CD4-positive, alpha-beta T cell treated with Interleukin-2 at 100 ng/mL for 4 hours (primary cell): ENCODE measurements at places on chromosomes 1 and 21.

- no peak for DNase-seq
Observed at GRCh38 chr1:186943891-186944686, 115.3 kb downstream of the PLA2G4A start.

- no peak for DNase-seq
Observed at GRCh38 chr1:200901350-200901749, 6.7 kb downstream of the INAVA start.

DNA sequence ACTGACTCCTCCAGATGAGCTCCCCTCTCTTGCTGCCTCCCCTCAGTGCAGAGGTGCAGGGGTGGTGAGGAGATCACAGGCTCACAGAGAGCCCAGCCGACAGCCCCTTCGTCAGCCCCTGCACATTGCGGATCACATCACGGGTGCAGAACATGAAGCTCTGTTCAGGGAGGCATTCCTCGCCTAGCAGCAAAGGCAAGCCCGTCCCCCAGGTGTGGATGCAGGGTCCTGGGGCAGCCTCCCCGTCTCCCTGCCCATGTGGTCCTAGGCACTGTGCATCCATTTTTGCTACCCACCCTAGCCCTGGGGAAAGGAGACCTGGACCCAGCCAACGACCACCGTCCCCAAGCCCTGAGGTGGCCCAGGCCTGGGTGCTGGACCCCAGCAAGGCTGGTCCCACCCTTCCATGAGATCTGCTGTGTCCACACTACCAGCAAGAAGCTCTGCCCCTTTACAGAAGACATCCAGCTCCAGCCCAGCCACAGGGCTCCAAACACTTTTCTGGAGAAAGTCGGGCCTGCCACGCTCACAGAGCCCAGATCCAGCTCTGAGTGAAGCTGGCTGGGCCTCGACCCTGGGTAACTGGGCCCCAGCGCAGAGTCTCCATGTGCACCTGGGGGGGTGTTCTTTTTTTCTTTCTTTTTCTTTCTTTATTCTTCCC is 248.7 kb downstream of the NPHP4 start:
- DNase-seq, result no peak

DNA sequence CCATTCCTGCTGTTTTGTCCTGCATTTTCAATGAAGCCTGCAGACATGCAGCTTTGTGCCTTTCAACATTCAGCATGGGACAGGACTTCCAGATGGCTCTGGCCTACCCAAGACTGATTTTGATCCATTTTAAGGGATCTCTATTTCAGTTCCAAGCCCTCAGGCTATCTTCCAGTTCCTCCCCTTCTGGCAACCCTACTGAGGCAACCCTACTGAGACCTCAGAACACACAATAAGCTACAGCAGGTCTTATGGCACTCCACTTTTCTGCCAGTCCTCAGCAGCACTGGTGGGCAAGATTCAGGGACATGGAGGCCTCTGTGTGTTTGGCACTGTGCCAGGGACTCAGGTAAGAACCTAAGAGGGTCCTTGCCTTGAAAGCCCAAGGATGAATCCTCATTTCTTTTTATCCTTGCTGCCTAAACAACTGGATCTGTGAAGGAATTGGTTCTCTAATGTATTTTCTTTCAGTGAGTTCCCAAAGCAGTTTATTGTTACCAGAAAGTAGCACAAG is 50.7 kb downstream of the MAB21L3 start:
- DNase-seq, result no peak

- DNase-seq, result no peak
Observed at GRCh38 chr1:31460027-31460426, 47.0 kb downstream of the SERINC2 start.

DNA sequence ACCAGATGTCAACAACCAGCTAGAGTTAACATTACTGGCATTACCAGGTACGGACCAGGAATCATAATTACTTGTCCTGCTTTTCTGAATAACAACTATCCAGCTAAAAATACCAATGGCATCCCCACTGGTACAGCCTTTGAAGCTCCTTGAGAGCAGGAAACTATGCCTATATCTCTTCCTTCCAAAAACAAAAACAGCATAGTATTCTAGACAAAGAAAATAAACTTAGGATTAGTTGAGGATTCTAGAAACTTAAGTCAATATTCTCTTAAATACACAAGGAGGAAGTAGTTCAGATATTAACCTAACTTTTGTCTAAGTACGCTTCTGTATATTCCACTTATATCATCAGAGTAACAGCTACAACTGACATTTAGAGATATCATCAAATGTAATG is 3.0 kb downstream of the FUBP1 start:
- DNase-seq, result no peak

DNA sequence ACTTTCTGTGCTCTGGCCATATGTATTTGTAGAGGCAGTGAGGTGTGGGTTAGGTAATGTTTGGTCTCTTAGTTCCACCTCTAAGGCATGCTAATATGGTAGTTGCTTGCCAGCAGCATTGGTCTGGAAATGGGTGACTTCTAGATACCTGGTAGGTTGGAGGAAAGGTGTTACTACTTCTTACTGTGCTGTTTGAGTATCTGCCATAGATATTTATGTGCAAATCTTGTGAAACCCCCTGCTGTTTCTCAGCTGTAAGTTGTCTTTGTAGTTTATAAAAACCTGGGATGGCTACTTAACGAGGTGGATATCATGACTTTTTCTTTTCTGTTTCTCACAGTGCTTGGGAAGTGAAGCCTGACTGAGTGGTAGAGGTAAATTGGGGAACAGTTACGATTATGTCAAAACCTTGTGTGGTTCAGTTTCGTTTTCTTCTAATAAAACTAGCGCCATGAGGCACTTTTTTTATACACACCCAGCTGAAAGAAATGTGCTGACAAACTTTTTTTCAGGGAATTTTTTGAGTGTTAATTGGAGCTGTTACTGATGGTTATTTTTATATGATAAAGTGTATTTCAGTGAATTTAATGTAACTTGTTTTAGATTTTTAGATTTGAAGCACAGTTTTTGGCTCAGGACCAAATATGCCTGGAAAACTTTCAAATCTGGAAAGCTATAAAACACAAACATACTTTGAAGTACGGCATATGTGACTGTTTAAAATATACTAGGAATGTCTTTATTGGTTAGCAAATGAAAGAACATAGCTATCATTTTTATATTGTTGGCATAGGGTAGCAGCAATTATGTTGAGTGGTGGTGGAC is 42.1 kb downstream of the CAMSAP2 start:
- DNase-seq, result no peak

DNA sequence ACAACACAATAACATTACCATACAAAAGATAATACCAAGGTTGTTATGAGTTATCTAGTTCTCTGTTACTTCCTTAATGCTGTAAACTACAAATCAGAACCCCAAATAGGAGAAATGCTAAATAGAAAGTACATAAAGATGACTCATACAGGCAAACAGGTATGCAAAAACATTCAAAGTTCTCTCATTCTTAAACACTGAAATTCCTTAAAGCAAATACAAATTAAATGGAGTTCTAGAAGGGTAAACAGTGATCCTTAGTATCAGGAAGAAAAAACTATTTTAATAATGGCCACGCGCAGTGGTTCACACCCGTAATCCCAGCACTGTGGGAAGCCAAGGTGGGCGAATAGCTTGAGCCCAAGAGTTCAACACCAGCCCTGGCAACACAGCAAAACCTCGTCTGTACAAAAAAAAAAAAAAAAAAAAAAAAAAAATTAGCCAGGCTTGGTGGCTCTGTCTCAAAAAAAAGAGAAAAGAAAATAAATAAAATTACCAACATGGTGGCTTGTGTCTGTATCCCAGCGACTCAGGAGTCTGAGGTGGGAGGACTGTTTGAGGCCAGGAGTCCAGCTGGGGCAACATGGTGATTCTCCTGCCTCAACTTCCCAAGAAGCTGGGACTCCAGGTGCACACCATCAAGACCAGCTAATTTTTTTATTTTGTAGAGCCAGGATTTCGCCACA is 17.5 kb downstream of the FBXO42 start:
- no peak for DNase-seq

DNA sequence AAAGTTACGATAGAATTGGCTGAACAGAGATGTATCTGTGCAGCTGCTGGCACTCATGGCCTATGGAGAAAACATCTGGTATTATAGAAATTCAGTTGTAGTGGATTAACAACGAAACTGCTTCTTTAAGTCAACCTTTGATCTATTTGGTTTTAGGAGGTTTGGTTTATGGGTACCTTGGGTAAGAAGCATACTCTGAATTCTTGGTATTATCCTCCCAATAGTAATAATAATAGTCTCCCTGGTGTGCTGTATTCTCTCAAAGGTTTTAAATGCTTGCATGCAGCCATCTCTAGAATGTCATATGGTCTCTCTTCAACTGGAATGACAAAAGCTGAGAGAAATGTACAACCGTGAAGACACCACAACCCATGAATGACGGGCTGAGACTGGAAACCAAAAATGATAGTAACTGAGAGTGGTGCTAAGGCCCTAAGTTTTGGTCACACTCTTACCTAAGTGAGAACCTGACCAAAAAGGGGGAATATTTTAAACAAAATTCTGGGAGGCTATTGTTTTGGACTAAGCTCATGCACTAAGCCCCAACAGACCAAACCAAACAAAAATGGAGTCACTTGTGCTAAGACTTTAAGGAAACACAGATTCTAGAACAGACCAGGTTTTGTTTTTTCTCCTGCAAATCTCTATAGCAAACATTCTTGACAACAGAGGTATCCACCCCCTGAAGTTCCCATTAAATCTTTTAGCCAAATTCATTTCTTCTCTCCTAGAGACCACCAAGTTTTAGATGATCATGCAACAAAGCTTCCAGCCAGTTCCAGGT is 17.6 kb upstream of the TMEM61 start:
- no peak for DNase-seq

GRCh38 chr1:160208557-160209320 is 3.6 kb downstream of the PEA15 start:
- no peak for DNase-seq

DNA sequence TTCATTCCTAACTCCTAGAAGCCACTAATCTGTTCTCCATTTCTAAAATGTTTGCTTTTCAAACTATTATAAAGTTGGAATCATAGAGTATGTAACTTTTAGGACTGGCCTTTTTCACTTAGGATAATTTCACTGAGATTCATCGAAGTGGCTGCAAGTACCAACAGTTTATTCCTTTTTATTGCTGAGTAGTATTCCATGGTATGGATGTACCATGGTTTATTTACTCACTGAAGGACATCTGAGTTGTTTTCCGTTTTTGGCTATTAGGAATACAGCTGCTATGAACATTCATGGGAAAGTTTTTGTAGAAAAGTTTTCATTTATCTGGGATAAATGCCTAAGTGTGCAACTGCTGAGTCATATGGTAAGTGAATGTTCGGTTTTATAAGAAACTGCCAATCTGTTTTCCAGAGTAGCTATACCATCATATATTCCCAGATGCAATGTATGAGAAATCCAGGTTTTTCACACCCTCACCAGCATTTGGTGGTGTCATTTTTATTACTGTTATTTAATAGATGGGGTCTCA is 66.3 kb downstream of the SLC27A3 start:
- DNase-seq, result no peak

GRCh38 chr1:43439781-43440180 is 13.9 kb downstream of the HYI start:
- DNase-seq, result no peak

- no peak for DNase-seq
Observed at GRCh38 chr1:201721082-201722049, 107.6 kb upstream of the IPO9 start.

DNA sequence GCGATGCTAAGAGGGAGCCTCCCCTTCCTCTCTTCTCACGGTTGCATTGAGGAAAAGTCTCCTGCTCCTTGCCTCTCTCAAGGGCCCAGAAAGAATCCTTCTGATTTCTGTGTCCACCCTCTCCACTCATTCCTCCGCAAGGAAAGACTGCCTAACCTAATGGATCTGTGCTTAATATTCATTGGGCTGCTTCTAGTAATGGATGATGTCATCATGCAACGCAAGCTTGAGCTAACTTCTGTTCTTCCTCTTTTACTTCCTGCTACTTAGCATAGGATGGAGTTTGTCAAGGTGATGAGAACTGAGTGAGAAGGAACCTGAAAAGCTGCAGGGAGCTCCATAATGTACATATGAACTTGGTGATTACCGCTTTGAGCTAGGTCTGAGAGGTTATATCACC is 35.2 kb upstream of the HMGB4 start:
- no peak for DNase-seq

DNA sequence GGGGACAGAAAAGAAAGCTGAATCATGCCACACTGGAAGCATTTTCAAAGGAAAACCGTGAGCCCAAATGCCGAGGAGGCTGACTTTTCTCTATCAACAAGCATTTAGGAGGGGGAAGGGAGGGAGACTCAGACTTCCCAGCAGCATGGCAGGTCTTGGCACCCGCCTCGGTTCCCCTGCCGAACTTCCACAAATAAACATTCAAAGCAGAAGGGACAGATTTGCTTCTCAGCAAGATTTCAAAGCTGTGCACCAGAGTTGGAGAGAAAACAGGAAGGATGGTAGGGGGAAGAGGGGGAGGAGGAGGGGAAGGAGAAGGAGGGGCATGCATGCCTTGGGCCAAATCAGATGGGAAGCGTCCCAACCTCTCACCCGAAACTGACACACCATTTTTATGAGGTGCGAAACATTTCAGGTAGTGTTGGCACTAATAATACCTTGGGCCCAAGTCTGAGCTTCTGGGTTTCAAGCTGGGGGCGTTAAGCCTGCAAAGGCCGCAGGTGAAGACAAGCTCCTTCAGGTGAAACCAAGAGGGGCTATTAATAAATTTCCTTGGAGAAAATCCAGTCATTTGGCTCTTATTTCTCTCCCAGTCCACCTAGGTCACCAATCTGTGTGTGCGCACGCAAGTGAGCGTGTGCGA is 26.4 kb downstream of the ABCA4 start:
- DNase-seq, result no peak
